NCI-H1436 treated with DMSO at 0.1 percent for 48 hours (cell line): ENCODE measurements at places on chromosomes 12 and 14.

- no peak for DNase-seq
Measured at GRCh38 chr12:97456571-97457188, 5.9 kb upstream of the RMST start.

GRCh38 chr14:71487449-71487848 is 444.8 kb upstream of the RGS6 start:
- DNase-seq, result no peak

GRCh38 chr14:58919217-58919616 is 269.2 kb upstream of the DAAM1 start:
- no peak for DNase-seq

GRCh38 chr14:50820786-50821509 is 10.0 kb downstream of the NIN start:
- DNase-seq, result no peak

DNA sequence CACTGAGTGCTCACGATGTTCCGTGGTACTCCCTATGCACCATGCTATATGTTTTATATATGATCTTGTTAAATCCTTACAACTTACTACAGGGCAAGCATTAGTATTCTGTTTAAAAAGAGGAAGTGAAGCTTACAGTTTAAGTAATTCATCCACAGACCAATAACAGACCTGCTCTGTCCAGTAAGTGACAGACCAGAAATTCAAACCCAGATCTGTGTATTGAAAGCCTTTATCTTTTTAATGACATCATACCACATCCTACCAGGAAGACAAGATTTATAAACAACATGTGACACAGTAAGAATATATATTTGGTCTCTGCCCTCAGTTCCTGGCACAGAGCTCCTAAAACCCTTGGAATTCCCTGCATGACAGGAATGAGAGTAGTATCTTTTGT is 206.5 kb downstream of the STXBP6 start:
- DNase-seq, result no peak

DNA sequence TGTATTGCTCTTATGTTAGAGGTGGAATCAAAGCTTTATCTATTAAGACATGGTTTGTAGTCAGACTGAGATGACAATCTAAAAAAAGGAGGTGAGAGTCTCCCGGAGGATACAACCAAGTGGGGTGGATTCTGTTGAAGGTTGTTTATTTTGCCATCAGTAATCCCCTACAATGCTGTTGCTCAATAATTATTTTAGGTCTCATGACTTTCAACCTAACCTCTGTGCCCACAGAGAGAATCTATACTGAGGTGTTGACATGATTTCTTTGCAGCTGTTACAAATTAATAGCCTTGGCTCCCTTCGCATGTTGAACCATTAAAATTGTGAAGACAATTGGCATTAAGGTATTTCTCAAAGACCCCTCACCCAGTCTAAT is 28.7 kb upstream of the FOS start:
- DNase-seq, result no peak

DNA sequence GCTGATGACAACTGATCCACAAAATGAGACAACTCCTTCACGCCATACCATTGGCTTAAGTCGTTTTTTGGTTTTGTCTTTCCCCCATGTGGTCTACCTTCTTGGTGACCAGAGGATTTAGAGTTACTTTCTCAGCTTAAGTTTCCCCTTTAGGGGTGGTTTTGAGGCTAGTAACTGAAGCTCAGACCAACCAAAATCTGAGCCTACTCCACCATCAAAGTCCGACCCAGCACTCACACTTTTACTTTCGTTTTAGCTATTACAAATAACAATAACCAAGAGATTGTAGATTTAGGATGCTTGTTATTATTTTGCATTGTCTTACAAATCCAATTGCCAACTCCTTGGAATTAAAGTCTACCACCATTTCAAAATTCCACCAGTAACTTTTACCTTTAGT is 130.6 kb upstream of the MDM1 start:
- no peak for DNase-seq

- DNase-seq, result no peak
Measured at GRCh38 chr12:25960143-25960542, 1.7 kb downstream of the RASSF8 start.

GRCh38 chr12:79344855-79345847 is 345.6 kb downstream of the PAWR start:
- DNase-seq, result no peak

DNA sequence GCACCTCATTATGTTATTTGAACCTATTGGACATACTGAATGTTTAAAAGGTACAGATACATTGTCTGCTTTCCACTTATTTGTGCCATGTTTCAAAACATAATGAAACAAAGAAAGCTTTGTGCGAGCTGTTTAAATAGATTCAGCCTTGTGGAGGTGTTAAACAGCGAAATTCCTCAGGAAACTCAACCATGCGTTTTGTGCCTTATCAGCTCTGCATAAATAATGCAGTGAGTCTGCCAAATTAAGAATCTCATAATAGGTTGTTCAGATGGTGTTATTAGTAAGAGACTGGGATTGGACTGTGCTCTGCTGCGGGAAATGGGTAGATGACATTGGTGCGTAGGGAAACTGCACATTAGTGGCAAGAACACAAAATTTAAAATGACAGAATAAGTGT is 163.7 kb upstream of the CLEC14A start:
- DNase-seq, result no peak

- DNase-seq, result no peak
Measured at GRCh38 chr12:27866373-27867101, 86.5 kb upstream of the MANSC4 start.

DNA sequence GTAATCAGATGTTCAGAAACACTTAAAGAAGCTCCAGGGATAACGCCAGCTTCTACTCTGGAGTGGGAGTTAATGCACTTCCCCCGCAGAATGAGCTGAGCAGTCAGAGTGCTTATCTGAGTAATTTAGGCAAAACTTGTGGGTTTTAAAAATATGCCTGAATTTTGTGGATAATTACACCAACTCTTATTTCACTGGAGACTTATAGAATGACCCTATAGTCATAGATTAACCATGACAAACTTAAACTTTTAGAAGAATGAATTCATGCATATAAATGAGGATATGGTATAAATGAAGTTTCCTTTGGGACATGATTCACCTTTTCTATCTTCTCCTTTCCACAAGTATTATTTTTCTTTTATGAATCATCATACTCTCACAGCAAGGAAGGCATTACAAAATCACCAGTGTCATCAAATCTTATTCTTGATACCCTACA is 241.1 kb upstream of the FBXO33 start:
- DNase-seq, result no peak

GRCh38 chr12:30989754-30990153 is 63.2 kb downstream of the TSPAN11 start:
- DNase-seq, result no peak

DNA sequence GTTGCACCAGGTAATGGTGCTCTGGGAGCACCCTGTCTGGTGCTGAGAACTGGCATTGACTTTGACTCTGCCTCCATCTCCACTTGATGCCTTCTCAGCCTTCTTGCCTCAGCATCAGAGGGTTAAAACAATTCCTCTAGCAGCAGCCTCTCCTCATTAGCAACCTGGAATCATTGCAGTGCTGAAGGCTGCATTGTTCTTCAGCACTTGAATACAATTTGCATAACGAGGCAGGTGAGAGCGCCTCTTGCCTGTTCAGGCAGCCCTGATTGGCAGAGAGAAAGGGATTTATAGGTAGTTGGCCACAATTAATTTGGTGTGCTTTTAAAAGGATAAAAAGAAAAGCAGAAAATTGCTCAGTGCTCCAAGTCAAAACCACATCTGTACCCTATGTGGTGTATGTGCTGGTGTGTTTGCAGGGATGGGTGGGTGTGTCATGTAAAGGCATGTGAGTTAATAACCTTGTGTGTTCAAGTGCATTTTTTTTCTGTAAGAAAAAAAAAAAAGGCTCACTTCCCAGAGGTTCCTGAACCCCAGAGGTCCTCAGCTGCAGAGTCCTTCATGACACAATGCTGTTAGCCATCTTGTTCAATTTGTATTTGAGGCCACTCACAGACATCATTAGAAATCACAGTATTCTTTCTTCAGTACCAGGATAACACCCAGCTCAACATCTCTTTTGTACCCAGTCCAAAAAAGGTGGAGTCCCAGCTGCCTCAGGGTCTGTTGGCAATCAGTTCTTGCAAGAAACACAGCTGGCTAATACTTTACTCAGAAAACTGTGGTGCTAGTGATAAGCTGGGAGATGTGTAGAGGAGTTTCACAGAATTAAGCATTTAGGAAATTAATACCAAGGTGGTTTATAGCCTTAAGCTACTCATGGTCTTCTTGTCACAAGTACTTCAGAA is 385.6 kb downstream of the GRIN2B start:
- no peak for DNase-seq

DNA sequence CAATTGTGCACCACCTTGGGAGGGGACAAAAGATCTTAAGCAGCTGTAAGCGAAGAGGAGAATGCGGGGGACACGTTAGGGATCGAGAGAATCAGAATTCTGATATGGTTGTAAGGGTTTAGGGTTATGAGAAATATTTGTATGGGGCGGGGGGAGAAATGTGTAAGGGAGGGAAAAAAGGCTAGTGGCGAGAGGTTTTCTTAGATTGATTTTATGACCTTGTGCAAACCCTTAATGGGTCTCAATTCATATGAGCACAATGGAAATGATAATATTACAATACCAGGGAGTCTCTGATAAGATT is 396 bp downstream of the NDUFA9 start:
- no peak for DNase-seq

- DNase-seq, result no peak
Measured at GRCh38 chr12:109951751-109952150, 44.4 kb downstream of the GIT2 start.

GRCh38 chr14:41878321-41878720 is 271.6 kb downstream of the LRFN5 start:
- no peak for DNase-seq

- no peak for DNase-seq
Measured at GRCh38 chr12:68623984-68624383, 13.3 kb downstream of the RAP1B start.

DNA sequence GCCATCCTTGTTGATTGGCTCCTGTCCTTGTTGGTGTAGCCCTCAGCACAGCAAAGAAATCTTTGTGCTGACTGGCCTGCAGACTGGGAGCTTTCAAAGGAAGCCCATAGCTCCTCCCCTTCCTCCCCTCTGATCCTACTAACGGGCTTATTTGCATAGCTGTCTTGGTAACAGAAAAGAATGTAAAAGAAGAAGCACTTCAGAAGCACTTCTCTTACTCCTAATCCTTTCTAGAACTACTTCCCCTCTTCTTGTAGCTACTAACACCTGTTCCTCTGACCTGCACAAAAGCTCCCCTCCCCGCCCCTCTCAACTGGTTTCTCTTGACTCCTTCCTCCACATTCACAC is 14.3 kb upstream of the RIC8B start:
- DNase-seq, result no peak

GRCh38 chr14:102558556-102558955 is 33.9 kb upstream of the RCOR1 start:
- DNase-seq, result no peak

GRCh38 chr12:52323001-52323400 is 1.8 kb upstream of the KRT83 start:
- no peak for DNase-seq

GRCh38 chr12:74321381-74321780 is 216.3 kb upstream of the ATXN7L3B start:
- no peak for DNase-seq

DNA sequence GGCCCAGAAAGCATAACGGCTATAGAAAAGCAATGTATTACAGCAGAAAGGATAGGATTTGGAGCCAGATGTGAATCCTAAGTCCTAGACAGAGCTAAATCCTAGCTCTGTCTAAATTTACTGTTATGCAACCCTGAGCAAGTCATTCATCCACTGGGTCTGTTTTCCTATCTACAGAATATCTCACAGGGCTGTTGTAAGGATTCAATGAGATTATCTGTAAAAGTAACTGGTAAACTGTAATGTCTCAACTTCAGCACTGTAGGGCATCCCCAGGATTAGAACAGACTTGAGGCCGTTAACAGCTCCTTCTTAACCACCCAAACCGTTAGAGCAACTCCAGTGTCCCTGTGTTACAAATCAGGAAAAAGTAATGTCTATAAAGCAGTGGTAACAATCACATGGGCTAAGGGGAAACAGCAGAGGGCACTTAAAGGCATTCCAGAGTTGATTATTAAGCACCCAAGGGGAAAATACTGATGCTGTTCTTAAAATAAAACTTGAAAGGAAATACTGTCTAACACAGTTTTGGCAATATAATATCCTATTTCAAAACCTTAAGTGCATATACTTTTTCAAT is 10.1 kb downstream of the GMFB start:
- DNase-seq, result no peak

DNA sequence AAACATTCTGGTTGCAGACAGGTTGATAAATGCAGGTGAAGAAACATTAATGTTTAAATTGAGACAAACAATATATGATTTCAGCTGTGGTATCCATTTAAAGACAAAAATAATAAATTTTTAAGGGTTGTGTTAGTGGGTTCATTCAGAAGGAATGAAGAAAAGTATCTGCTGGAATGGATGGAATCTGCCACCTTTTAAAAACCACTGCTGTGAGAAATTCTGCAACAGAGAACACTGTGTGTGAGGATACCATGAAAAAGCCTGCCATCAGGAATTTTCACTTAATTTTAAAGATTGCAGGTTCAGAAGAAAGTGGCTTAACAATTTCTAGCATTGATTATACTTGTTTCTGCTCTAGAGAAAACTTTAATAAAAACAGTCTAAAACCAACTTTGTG is 184.6 kb upstream of the SOX5 start:
- DNase-seq, result no peak

- no peak for DNase-seq
Measured at GRCh38 chr14:91125271-91125660, 11.4 kb downstream of the DGLUCY start.

- DNase-seq, result no peak
Measured at GRCh38 chr12:26833743-26834490, 923 bp upstream of the ITPR2 start.

DNA sequence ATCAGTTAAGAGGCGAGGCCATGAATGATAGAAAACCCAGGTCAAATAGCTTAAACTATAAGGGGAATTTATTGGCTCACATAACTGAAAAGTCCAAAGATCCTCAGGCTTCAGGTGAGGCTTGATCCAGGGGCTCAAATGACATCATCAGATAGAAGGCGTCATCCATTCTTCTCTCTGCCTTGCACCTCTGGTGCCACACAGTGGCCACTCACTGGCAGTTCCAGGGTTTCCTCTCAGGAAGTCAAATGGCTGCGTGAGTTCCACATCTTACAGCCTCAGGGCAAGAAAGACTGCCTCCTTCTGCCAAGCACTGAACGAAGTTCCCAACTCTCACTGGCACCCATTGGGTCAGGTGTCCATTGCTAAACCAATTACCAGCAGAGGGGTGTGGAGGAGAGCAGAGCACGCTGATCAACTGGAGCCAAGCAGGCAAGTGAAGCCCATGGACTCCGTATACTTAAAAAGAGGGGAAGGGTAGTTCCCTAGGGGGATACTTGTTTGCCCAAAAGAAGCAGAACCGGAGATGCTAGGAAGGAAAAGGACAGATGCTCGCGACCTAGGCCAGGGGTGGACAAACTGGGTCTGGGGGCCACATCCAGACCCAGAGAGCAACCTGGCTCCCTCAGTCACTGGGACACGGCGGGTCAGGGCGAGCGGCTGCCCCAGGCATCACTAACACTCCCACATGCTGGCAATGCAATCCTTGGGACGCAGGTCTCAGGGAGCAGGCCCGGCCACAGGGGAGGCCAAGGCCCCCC is 69.3 kb downstream of the SERPINA3 start:
- no peak for DNase-seq
